Fibroblast of lung (primary cell): ENCODE measurements at places on chromosomes 3 and 15. TPM values are rescaled to one million over a fixed set of nuclear protein-coding genes. Genes with fewer than 3 reads are reported as not detected.

TTLL13 gene
- under 0.01 TPM in 1 of 2 replicates, not detected in the other for total RNA-seq

DNAJC17 gene
- total RNA-seq = 12.8 and 17.7 TPM in 2 replicates

C3orf49 gene
- not detected in 2 replicates for total RNA-seq

SLC28A2 gene
- not detected in 2 replicates for total RNA-seq

TRPM1 gene
- not detected in 2 replicates for total RNA-seq

FOXL2NB gene
- total RNA-seq = not detected in 2 replicates

DNA sequence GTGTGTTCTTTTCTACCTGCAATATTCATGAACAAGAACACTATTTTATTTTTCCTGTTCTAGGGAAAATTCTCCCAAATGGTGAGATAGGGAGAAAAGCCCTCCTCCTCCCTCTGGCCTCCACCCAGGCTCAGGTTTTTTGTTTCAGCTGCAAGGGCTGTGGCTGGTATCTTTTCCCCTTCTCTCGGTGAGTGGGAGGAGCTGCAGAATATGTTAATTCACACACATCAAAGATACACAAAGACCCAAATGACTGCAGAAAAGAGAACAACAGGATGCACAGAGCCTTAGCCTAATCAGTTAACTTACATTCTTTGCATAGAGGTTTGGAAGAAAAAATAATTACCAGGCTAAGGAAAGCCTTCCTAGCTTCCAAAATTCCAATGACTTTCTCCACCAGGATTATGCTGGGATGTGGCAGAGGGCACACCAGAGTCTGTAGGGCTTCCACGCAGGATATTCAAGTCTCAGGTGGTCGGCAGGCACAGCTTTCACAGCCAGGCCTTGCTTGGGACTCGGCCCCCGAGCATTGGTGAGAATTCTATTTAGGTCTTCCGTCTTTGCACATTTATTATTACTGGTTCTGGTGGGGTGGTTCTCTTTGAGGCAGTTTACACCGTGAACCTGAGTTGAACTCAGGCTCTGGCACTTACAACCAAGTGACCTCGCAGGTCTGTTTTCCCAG, 64.9 kb downstream of the ABHD5 start:
- H3K27ac ChIP-seq = no peak overlapping the region
- H3K4me1 ChIP-seq = peaks cover 34% of the 10 kb centered on the region
- H3K27me3 ChIP-seq = no peaks in the 10 kb centered on the region
- no peak for DNase-seq
- H3K4me3 ChIP-seq = no peak overlapping the region
- H3K36me3 ChIP-seq = no peaks in the 10 kb centered on the region

- peaks cover 26% of the 10 kb centered on the region for H3K4me1 ChIP-seq
- no peak overlapping the region for H3K4me3 ChIP-seq
- peaks cover 6% of the 10 kb centered on the region for H3K36me3 ChIP-seq
- no peaks in the 10 kb centered on the region for H3K27me3 ChIP-seq
These were observed 3.0 kb downstream of the INKA1 start for GRCh38 chr3:49805897-49806701.

- DNase-seq = peak; percentile 14
- H3K27ac ChIP-seq = no peak overlapping the region
- H3K4me1 ChIP-seq = no peaks in the 10 kb centered on the region
These were observed 695.4 kb downstream of the FHIT start for GRCh38 chr3:60555686-60556354.

DNA sequence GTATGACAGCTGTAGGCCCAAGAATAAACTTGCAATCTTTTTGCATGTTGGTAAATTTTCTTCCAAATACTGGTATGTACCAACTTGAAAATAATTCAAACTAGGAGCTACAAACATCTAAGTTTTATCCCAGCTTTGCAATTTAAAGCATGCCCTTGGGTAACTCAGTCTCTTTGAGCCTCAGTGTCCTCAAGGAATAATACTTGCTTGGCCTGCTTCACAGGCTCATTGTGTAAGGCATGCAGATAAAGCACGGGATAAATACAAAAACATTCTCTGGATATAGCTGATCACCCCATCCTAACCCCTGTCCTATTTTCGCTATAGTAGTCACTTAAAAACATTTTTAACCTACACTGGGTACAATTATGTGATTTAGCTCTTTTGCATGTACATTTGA, 9.6 kb upstream of the TMEM44 start:
- H3K27ac ChIP-seq = no peak overlapping the region
- peaks cover 6% of the 10 kb centered on the region for H3K4me1 ChIP-seq
- H3K4me3 ChIP-seq = no peak overlapping the region

GRCh38 chr15:100572362-100572983, 29.5 kb downstream of the LINS1 start:
- no peak overlapping the region for H3K27ac ChIP-seq
- H3K27me3 ChIP-seq = no peaks in the 10 kb centered on the region
- DNase-seq = no peak
- no peaks in the 10 kb centered on the region for H3K4me1 ChIP-seq
- H3K4me3 ChIP-seq = no peak overlapping the region

DNA sequence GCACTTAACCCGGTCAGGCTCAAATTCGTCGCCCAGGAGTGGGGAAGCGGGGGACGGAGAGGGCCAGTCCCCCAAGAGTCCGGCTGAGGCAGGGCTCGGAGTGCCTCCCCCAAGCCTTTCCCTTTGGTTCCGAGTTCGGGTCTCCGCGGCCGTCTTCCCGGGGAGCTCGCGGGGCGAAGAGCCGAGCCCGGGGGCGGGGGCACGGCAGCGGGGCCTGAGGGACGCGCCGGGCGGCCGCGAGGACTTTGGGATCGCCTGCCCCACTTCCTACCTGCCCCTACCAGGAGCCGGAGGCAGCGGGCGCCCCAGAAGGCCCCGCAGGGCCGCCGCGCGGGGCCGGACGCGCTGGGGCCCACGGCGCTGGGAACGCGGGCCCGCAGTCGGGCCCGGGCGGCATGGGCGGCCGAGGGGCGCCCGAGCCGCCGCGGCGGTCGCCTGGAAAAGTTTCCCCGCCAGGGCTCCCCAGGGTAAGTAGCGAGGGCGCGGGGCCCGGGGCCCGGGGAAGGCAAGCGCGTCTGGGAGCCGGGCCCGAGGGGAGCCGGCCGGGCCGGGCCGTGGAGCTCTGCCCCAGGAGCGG, 2.8 kb downstream of the FURIN start:
- no peaks in the 10 kb centered on the region for H3K27me3 ChIP-seq
- H3K27ac ChIP-seq = peak overlapping the region; percentile 84
- H3K4me1 ChIP-seq = peaks cover 24% of the 10 kb centered on the region
- peak; percentile 26 for DNase-seq

GRCh38 chr3:16604887-16605602, at the start of gene DAZL:
Gene DAZL (minus strand): TSS chr3:16605423. CDS start chr3:16605205, 218 bp downstream.
- no peaks in the 10 kb centered on the region for H3K36me3 ChIP-seq
- H3K4me1 ChIP-seq = no peaks in the 10 kb centered on the region
- no peaks in the 10 kb centered on the region for H3K27me3 ChIP-seq
- no peak within 1 kb of the TSS for H3K4me3 ChIP-seq
- H3K27ac ChIP-seq = no peak within 1 kb of the TSS

DNA sequence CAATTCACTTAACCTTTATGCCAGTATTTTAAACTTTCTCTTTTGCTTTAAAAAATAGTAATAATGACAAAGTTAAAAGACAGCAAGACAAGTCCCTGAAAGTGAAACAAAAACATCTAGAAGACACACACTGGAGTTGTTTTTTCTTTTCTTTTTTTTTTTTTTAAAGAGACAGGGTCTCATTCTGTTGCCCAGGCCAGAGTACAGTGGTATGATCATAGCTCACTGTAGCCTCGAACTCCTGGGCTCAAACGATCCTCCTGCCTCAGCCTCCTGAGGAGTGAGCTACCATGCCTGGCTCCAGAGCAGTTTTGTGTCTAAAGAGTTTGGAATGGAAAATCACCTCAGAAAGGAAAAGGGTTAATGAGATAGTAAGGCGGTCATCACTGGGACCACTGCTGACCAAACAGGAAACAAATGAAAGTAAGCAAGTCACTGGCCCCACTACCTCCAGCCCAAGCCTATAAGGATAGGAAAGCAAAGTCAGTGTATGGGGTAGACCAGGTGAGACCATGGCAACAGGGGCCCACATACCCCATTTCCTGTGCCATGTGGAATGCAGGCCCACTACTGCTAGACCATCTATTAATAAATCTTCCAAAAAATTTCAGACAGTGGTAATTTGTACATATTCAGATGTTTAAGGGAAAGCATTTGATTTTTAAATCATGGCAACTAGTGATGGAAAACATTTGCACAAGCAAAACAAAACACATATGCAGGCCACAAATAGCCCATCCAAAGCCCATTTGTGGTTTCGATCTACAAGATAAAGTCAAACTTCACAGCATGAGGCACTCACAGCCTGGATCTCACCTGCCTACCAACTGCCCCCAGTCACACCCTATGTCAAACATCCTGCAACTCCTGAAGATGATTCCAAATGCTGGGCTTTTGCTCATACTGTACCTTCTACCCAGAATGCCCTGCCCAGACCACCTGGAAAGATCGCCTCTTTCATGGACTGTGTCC, 62.6 kb downstream of the OSBPL10 start:
- peak overlapping the region; percentile 12 for H3K27ac ChIP-seq
- H3K4me1 ChIP-seq = no peaks in the 10 kb centered on the region
- H3K4me3 ChIP-seq = peak overlapping the region; percentile 34
- DNase-seq = no peak
- H3K27me3 ChIP-seq = no peaks in the 10 kb centered on the region

DNA sequence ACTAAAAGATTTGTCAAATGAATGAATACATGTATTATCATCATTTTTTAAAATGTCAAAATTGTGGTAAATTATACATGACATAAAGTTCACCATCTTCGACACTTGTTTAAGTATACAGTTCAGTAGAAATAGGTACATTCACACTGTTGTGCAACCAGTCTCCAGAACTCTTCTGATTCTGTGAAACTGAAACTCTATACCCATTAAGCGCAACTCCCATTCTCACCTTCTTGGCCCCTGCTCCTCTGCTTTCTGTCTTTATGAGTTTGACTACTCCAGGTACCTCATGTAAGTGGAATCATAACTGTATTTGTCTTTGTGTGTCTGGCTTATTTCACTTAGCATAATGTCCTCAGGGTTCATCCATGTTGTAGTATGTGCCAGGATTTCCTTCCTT, 50.1 kb upstream of the KBTBD8 start:
- H3K4me1 ChIP-seq = no peaks in the 10 kb centered on the region
- DNase-seq = no peak
- no peaks in the 10 kb centered on the region for H3K36me3 ChIP-seq
- H3K27me3 ChIP-seq = peaks cover 6% of the 10 kb centered on the region
- H3K27ac ChIP-seq = no peak overlapping the region

DNA sequence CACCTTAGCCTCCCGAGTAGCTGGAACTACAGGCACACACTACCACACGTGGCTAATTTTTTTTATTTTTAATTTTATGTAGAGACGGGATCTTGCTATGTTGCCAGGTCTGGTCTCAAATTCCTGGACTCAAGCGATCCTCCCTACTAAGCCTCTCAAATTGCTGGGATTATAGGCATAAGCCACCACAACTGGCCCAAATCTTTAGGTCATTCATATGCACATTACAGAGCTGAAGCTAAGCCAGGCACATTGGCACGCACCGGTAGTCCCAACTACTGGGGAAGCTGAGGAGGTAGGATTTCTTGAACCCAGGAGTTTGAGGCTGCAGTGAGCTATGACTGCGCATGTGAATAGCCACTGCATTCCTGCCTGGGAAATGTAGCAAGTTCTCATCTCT, 265.9 kb downstream of the ZMAT3 start:
- no peak for DNase-seq
- H3K36me3 ChIP-seq = no peaks in the 10 kb centered on the region
- H3K4me3 ChIP-seq = no peak overlapping the region

DNA sequence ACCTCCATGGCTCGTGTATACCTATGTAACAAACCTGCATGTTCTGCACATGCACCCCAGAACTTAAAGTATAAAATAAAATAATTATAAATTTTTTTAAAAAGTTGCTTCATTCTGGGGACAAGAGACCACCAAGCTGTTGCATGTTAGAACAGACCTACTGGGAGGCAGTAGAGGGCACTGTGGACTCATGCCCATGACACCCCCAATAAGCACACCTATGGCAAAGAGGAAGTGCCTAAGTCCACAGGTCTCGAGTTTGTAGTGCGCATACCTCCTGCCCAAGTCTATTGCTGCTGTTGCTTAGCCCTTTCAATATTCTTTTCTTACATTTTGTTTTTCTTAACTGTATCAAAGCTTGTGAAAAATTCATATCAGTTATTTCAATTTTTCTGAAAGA, 267.9 kb upstream of the THBS1 start:
- H3K27me3 ChIP-seq = no peaks in the 10 kb centered on the region
- no peak for DNase-seq
- H3K36me3 ChIP-seq = no peaks in the 10 kb centered on the region
- no peaks in the 10 kb centered on the region for H3K4me1 ChIP-seq

DNA sequence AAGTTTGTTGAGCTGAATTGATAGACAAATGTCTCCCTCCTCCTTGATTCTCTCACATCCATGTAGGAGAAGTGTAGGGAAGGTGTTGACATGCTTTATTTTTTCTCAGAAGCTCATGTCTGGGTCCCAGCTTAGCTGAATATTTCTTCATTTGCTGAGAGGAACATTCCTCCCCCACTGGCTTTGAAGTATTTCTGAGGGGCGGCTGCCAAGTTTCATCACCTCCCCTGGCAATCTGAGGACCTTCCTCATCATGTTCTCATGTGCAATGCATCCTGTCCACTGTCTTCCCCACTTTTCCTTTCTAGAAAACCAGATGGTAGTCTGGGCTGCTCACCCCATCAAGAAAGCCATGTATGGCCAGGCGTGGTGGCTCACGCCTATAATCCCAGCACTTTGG, 168.9 kb upstream of the RGMA start:
- no peak for DNase-seq
- H3K4me1 ChIP-seq = no peaks in the 10 kb centered on the region
- H3K27ac ChIP-seq = no peak overlapping the region
- no peaks in the 10 kb centered on the region for H3K27me3 ChIP-seq
- H3K36me3 ChIP-seq = no peaks in the 10 kb centered on the region

DNA sequence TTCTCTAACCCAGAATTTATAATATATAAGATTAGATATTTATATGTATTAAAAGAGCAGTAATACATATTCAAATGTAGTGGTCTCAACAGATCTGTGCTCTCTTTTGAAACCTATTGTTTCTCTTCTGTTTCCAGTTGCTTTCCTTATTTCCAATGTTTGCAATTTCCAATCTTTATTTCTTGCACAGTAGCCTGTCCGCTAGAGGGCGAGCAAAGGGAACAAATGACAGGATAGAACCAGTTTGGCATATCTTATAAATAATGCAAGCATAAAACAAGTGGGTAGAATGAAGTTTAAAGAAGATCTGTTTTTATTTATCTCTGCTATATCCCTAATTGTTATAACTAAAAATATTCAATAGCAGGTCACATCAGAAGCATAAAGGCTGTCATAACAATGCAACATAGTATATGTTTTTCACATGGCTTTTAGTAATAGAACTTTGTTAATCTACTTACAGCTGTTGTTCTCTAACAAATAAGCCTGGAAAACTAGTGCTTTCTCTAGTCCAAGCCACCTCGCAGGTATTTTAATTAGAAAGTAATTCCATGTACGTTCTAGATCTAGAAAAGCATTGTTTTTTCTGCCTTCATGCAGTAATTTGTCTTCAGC, 15.1 kb upstream of the TCAIM start:
- H3K4me3 ChIP-seq = no peak overlapping the region
- H3K4me1 ChIP-seq = no peaks in the 10 kb centered on the region
- H3K36me3 ChIP-seq = no peaks in the 10 kb centered on the region
- no peak overlapping the region for H3K27ac ChIP-seq
- peak; percentile 49 for DNase-seq
- H3K27me3 ChIP-seq = no peaks in the 10 kb centered on the region

GRCh38 chr3:152252755-152253154, 16.0 kb upstream of the MBNL1 start:
- DNase-seq = no peak
- no peak overlapping the region for H3K4me3 ChIP-seq
- no peaks in the 10 kb centered on the region for H3K27me3 ChIP-seq
- H3K36me3 ChIP-seq = no peaks in the 10 kb centered on the region

- H3K36me3 ChIP-seq = no peaks in the 10 kb centered on the region
- peak overlapping the region; percentile 13 for H3K27ac ChIP-seq
- peak; percentile 90 for DNase-seq
- H3K4me1 ChIP-seq = peaks cover 3% of the 10 kb centered on the region
- no peaks in the 10 kb centered on the region for H3K27me3 ChIP-seq
These were observed 397.4 kb downstream of the OTOL1 start for GRCh38 chr3:161893972-161894371.
